ENCODE measurements at places on chromosomes 6 and 20.

- no peak for DNase-seq
Measured at GRCh38 chr6:25147223-25147622, 132.0 kb upstream of the CARMIL1 start.

DNA sequence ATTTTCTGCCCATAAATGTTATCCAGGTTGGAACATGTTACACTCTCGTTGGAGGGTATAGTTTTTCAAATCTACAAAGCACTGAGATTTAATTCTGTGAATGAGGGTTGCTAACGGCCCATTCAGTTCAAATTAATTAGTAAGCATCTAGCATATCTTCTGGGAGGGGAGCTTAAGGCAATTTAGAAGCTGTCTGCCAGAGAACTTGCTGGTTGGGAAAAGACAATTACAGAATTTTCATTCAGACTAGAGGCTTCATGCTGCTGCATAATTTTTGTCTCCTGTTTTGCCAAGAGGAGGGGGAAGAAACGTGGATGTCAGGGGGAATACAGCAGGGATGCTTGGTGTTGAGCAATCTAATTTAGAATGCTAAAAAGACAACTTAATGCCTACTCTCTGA lies 268.3 kb upstream of the FAM83B start:
- DNase-seq, result no peak

DNA sequence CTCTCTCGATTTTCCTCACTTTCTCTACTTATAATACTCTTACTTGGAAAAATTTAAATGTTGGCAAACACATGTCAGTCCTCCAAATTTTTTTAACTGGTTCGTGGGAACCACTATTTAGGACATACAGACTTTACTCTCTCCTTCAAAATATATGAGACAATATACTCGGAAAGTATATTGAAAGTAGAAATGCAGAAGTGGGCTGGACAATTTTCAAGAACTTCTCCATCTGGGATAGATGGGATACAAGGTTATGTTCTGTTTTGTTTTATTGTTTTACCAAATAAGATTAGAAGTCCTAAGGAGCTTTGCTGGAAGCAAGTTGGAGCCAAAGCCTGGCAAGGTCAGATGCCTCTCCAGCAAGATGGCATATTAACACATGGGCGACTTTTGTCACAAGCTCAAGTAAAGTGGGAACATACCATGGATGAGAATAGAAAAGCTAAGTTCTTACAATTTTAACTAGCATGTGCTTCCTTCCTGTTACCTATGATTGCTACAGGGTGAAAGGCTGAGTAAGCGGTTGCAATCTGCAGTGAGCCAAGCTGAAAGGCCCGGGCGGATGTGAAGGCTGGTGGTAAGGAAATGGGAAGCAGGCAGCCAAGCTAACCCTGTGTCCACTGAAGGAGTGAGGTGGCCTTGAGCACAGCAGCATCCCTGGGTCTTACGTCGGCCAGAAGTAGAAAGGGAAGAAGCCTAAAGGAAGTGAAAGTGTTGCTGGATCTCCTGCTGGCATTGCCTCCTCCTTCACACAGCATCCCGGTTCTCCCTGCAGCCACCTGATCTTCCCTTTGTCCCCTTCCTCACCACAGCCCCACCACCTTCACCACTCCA lies 7.1 kb downstream of the MAP3K5 start:
- DNase-seq, result no peak

DNA sequence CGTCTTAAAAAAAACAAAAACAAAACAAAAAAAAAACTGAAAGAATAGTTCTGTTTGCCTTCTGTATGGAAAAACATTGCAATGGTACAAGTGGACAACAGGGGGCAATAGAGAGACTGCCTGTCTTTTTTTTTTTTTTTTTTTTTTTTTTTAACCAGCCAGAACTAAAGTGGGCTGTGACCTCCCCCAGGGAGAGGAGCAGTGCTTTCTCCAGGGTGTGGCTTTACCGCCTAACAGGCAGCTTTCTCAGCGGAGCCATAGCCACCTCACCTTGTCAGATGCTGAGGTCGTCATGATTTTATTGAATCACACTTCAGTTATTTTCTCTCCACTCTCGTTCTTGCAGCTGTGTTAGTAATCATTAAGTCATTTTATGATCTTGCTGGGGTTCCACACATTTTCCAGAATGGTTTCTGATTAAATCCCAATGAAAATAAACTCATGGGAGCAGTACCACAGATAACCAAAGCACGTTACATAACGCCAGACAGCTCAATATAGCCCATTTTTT lies 78.4 kb downstream of the GMPR start:
- DNase-seq, result no peak

- DNase-seq, result no peak
Measured at GRCh38 chr6:98828941-98829411, 5.4 kb upstream of the POU3F2 start.

DNA sequence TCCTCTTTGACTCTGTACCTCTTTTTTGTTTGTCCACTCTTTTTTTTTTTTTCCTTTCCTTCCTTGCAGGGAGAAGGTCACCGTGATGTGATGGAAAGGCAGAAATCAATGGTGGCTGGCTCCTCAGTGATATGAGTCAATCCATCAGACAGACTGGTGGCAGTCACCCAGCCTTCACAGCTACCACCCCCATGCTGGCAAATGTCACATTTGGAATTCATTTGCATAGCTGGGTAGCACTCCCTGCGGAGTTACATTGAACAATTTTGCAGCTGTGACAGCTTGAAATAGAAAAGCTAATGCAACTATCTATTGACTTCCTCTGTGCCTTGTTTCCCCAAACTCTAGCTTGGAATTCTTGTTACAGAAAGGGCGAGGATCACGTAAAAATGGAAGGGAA lies 668.4 kb downstream of the C6orf118 start:
- DNase-seq, result no peak

- DNase-seq, result no peak
Measured at GRCh38 chr20:37932919-37933318, 30.0 kb downstream of the VSTM2L start.

GRCh38 chr6:24855395-24856245 lies 56.9 kb upstream of the ARMH2 start:
- DNase-seq, result no peak

DNA sequence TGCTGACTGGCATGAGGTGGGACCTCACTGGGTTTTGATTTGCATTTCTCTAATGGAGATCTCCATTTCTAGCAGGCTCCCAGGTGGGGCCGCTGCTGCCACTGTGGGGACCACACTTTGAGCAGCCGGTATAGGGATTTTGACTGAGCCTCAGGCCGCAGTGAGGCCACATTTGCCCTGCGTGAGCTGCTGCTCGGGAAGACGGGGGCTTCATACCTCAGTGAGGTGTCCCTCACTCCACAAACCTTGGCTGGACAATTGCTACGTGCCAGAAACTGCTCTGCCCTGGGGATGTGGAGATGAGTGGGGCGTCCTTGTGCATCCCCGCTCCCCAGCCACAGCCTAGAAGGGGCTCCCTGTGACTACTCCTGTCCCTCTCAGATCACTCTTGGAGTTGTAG lies 134.3 kb downstream of the ANKRD60 start:
- no peak for DNase-seq

DNA sequence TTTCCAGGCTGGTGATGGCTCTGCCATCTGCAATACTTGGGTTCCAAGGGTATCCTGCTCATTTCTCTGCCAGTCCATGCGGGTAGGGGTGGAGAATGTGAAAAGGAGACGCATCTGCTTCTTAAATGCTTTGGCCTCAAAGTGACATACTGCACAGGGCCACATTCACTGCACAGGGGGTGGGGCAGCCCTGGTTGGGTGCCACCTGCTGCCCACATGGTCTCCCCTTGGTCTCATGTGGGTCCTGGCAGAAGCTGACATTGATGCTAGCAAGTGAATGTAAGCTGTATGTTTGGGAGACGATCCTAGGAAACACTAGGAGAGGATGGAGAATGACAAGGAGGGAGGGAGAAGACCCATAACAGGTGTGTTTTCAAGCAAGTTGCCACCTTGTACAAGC lies 140.9 kb downstream of the EDN3 start:
- DNase-seq, result no peak

GRCh38 chr6:84280639-84281038 lies 53.2 kb upstream of the CEP162 start:
- DNase-seq, result no peak

DNA sequence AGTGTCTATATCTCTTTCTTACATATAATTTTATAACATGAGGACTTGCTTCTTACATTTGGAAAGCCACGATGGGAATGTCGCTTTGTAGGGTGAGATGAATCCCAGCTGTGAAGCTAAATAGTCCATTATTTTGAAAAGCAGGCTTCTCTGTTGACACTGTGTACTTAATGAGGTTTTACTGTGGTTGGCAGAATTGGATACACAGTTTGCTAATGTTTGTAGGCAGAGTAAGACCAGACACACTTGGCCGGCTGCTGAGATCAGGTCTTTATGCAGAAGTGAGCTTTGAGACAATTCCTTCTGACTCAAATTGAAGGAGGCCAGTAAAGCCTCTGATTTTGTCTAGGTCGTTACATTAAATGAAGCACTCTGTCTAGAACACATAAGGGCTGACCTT lies 93.0 kb downstream of the NDUFAF5 start:
- no peak for DNase-seq

GRCh38 chr6:138609801-138610430 lies 110.6 kb upstream of the NHSL1 start:
- no peak for DNase-seq

DNA sequence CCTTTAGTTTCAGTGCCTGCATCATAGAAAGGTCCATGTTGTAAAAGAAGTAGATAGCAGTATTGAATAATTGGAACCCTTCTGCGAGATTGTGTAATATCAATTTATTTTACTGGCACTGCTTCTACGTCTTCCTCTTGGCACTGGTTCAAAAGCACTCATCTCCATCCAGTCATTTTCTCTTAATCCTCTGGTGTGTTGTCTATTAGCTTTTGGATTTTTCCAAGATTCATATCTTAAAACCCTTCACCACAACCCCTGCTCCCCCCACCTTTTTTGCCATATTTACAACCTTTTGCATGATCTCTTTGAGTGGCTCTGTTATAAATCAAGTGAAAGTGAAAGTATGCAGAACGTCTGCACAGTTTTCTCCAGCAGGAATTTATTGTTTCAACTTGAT lies 76.6 kb upstream of the HSF2 start:
- no peak for DNase-seq

GRCh38 chr6:157054531-157054979 lies 268.8 kb downstream of the TMEM242 start:
- DNase-seq, result no peak

GRCh38 chr6:56798163-56798562 lies 155.5 kb upstream of the DST start:
- no peak for DNase-seq

DNA sequence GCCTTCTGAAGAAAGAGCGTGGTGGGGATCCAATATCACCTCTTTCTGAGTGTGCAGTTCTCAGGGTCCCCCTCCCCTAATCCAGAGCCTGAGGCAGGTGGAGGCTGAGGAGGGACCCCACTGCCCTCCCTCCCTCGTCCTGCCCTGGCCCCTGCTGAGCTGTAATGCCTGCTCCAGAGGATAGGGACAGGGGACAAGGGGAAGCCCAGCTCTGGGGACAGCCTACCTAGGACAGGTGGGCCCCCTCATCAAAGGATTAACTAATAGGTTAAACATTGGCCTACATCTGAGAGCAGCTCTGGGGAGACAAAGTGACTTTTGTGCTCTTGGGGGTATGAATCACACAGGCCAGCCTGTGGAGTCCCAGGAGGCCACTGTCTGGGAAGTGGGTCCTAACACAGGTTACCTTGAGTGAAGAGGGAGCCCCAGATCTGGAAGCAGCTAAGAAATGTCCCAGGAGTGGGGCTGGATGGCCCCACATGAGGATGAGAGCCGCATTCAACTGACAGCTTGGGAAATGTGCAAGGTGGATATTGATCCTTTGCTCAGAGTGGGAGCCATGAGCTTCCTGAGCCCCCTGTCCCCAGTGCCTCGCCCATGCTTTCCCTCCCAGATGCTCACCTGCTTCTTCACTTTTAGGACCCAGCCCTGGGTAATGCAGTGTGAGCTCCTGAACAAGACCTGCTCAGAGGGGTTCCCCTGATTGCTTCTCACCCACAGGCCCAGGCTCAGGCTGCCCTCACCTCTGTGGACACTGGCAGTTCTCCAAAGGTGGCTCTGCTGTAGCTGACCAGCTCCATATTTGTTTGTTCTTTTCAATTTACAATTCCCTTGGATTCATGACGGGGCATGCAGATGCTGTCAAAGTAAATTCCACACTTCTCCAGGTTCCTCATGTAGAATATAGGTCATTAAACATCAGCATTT lies 17.8 kb upstream of the CST9L start:
- DNase-seq, result no peak

DNA sequence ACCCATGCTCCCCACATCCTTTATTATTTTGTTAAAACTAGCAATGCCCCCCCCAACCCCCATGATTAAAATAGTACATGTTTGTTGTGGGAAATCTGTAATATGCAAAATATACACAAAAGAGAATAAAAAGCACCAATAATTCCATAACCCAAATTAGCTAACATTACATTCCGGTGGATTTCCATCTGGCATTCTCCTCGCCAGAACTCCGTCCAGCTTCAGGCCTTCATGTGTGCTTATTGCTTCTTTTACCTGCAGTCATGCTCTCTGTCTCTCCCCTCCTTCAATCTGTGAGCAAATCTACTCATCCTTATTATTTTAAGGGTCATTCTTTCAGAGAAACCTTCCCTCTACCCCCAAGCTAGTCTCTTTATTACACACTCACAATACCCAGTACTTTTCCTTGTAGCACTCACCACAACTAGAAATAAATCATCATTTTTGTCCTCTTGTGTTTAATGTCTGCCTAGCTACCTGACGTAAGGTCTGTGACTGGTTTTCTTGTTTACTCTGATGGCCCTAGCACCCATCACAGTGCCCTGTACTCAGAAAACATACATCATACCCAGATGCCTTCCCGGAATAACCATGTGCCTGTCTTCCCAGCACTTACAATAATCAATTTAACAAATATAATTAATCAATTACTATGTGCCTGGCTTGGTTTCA lies 25.6 kb upstream of the IER3 start:
- DNase-seq, result no peak

GRCh38 chr6:35016502-35017321 lies 124.4 kb downstream of the TCP11 start:
- DNase-seq, result no peak

GRCh38 chr6:105345506-105345905 lies 57.4 kb downstream of the PREP start:
- no peak for DNase-seq

GRCh38 chr6:100166956-100167355 lies 172.9 kb upstream of the MCHR2 start:
- DNase-seq, result no peak

Data from activated naive CD4-positive, alpha-beta T cell (primary cell).